ENCODE measurements at places on chromosomes 4 and X.

- DNase-seq, result no peak
These were observed 241.1 kb upstream of the TET2 start for GRCh38 chr4:104905546-104905945.

GRCh38 chrX:117532339-117532738, 584.3 kb downstream of the KLHL13 start:
- DNase-seq, result no peak

GRCh38 chr4:183831683-183832082, 73.4 kb upstream of the STOX2 start:
- no peak for DNase-seq

GRCh38 chrX:1354036-1355019, 17.7 kb downstream of the IL3RA start:
- DNase-seq, result no peak

DNA sequence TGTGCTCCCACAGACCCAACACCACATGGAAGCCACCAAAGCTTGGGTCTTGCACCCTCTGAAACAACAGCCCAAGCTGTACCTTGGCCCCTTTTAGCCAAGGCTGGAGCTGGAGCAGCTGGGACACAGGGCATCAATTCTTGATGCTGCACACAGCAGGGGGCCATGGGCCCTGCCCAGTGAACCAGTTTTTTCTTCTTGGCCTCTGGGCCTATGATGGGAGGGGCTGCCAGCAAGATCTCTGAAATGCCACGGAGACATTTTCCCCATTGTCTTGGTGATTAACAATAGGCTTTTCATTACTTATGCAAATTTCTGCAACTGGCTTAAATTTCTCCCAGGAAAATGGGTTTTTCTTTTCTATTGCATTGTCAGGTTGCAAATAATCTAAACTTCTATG, 49.0 kb downstream of the SPANXA2 start:
- no peak for DNase-seq

- no peak for DNase-seq
These were observed 7.5 kb upstream of the RUFY3 start for GRCh38 chr4:70714079-70714887.

- no peak for DNase-seq
These were observed 56.4 kb downstream of the FBXW7 start for GRCh38 chr4:152479428-152480026.

DNA sequence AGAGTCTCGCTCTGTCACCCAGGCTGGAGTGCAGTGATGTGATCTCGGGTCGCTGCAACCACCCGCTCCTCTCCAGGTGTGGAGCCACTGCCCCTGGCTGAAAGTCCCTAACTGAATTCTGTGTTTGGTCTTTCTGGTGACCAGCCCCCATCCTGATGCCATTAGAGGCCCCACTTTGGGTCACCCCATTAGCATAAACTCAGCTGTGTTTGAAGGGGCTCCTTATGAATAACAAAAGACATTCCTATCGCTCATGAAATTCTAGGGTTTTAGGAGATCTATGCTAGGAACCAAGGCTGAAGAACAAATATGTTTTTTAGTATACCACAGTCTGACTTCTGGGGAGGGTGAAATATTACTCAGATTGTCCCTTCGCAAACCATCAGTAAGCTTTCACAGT, 652.9 kb downstream of the ADGRL3 start:
- DNase-seq, result no peak

DNA sequence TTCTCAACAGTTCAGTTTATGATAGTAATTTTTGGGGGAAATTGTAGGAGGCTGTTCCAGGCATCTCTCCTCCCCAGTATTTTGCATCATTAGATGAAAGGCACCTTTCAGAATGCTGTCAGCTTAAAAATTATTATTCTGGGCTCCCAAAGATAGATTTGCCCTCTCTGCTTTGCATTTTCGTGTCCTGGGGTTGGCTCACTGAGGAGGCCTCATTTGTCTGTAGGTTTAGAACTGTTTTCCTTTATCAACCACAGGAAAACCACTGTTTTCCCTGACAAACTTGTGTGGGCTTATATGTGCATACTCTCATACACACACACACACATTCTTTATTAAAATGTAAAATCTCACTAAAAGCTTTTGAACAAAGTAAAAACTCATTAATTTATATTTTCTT, 197.2 kb upstream of the VCX3A start:
- DNase-seq, result no peak

DNA sequence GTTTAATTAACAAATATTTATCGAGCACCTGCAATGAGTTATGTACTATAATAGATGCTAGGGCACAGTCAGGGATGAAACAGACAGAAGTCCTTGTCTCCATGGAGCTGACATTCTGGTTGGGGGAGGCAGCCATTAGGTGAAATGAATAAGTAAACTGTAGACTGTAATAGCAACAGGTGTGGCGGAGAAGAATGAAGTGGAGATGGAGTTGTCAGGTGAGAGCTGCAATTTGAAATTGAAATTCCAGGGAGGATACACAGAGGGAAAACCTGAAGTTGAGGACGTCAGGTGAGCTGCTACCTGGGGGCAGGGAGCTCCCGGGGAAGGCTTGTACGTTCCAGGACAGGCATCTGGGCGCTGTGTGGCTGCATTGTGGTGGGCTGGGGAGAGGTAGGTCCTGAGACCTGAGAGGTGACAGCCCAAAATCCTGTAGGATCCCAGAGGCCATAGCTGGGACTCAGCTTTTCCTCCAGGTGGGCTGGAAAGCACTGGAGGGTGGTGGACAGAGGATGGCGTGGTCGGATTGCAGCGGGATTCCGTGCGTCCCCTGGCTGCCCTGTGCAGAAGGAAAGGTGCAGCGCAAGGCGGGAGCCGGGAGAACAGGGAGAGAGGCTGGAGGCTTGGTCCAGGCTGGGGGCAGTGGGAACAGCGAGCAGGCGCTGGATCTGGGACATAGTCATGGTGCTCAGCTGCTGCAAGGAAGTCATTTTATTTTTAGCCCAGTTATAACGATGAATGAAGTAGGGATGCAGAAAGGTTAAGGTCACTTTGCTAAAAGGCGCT, 24.8 kb downstream of the CYTL1 start:
- no peak for DNase-seq
